ENCODE measurements at places on chromosomes 16 and 17.

DNA sequence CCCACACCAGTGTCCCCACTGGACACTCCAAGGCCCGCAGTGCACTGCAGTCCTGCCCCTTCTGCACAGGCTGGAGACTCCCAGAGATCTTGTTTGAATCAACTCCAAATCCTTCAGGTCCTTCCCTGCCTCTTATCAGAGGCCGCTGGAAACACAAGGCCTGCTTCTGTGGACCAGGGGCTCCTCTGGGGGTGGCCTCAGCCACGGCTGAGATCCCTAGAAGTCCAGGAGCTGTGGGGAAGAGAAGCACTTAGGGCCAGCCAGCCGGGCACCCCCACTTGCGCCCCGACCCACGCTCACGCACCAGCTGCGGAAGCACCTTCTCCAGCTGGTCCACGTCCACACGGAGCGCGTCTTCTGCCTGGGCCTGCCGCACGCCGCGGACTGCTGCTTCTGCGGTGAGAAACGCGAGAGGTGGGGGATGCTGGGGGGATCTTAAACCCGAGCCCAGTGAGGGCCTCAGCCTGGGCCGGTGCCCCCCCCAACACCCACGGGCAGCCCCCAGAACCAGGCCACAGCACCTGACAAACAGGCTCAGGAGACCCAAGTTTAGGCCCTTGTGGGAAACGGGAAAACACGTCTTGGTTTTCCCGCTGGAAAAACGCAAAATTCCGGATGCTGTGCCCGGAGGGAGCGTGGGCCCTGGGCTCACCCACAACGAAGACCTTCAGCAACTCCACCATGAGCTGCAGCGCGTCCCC lies 3.5 kb downstream of the CENPX start:
- DNase-seq = no peak

DNA sequence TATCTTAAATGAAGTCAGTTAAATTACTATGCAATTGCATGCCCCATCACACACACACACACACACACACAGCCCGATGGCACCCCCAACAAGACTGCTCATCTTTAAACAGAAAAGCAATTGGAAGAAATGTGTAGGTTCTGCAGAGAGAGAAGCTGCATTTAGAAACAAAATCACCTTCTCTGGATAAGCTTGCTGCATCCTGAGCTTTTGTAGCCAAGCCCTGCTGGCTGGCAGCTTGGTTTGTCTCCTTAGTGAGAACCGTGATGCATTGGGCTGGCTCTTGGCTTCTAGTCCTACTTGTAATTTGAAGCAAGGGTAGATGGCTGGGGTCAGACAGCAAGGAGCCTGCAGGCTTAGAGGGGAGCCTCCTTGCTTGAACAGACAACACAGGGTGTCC lies 153.8 kb downstream of the SOX9 start:
- no peak for DNase-seq

- DNase-seq = no peak
Observed at GRCh38 chr17:44077595-44077909, 7.0 kb downstream of the G6PC3 start.

GRCh38 chr16:29698042-29698441 lies 19.1 kb downstream of the QPRT start:
- no peak for DNase-seq

DNA sequence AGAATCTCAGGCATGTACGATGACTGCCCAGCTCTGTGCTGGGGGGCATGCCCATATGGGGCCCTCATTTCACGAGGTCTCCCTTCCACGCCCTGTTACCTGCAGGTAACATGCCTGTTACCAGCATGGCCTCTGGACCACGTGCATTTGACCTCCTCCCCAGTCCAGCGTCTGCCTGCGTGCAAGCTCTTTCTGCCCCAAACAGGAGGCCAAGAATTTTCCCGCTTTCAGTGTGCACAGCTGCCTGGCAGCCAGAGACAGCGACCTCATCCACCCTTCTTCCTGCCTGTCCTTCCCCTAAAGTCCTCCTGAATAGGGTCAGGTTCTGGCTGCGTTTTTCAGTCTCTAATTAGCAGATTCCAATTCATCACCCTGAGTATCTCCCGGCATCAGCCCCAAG lies 306.5 kb upstream of the ZFHX3 start:
- DNase-seq = no peak

- DNase-seq = peak; percentile 98
Observed at GRCh38 chr17:75904749-75905521, at the start of gene MRPL38. TSS of gene MRPL38 (minus strand) at chr17:75904884. CDS start at chr17:75904875, 9 bp downstream.

- DNase-seq = no peak
Observed at GRCh38 chr16:53949715-53950410, 245.9 kb downstream of the FTO start.

DNA sequence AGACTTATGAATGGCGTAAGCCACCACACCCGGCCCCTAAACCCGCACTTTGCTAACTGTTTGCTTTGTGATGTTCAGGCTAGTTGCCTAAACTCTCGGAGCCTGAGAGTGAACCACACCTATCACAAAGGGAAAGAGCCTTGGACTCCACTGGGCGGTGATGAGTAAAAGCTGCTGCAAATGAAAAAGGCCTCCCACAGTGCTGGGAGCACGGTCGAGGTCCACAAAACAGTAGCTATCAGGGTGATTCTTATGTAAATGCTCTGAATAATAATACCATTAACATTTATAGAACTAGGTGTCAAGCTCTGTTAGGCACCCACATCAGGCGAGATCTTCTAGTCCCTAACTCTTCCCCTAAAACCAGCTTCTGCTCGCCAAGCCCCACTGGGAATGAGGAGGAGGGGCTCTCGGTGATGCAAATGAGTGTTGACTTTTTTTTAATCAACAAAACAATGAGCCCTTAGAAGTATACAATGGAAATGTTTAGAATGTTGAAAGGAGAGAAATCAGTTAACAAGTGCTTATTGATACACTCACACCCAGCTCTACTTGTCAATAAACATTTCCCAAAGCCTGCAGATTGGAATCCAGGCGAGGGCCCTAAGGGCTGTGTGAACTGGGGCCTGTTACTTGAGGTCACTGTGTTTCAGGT lies 19.8 kb downstream of the FBRS start:
- no peak for DNase-seq

- DNase-seq = no peak
Observed at GRCh38 chr17:40699853-40700252, 3.7 kb downstream of the KRT24 start.

GRCh38 chr17:35731917-35732805 lies 722 bp downstream of the RASL10B start:
- no peak for DNase-seq

- DNase-seq = no peak
Observed at GRCh38 chr16:59697761-59698160, 963.6 kb upstream of the GOT2 start.

GRCh38 chr17:63542218-63542545 lies 8.1 kb upstream of the DCAF7 start:
- no peak for DNase-seq

DNA sequence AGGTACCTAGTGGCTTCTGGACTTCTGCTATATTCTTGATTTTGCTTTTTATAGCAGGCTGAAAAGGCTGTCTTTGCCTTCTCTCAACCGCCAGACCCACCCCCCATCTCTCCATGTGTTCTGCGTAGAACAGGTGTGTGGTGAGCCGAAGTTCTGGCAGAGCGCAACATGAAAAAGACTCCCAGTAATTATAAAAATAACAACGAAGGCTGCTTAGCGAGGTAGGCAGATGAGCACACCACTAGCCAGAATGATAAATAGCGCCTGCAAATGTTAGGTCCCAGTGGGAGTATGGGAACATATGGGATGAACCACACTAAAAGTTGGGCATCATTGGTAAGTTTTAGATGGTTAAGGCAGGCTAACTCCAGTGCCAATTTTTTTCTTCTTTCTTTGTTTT lies 14.0 kb upstream of the RBFOX1 start:
- no peak for DNase-seq

DNA sequence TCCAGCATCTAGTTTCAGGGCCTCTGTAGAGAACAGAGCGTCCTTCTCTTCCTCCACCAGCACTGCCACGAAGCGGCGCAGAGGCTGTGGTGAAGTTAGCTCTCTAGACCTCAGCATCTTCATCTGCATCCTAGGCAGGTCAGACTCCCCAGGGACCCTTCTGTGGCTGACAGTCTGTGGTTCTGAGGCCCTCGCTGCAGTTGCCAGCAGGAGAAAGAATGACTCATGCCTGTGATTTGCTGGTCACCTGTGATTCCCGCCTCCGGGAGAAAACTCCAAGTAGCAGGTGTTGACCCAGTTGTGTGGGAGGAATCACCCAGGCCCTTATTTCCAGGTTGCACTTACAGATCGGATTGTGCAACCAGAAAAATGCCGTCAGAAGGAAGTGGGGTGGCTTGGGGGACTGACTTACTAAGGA lies 117.3 kb upstream of the CACNG5 start:
- no peak for DNase-seq

GRCh38 chr16:46843898-46844642 lies 13.1 kb upstream of the C16orf87 start:
- no peak for DNase-seq

Data from endothelial cell (in vitro differentiated cells).